ENCODE measurements at places on chromosomes 13 and 19.
A peak's percentile ranks its signal among the peaks of the same experiment; 100 is the strongest.

GRCh38 chr13:29907670-29908069 is 57.3 kb upstream of the UBL3 start:
- DNase-seq = no peak

- peak; percentile 62 for DNase-seq
Observed at GRCh38 chr19:13042443-13043130, 47.3 kb downstream of the NFIX start.

GRCh38 chr19:8460516-8461298 is 15.9 kb downstream of the HNRNPM start:
- peak; percentile 72 for DNase-seq

DNA sequence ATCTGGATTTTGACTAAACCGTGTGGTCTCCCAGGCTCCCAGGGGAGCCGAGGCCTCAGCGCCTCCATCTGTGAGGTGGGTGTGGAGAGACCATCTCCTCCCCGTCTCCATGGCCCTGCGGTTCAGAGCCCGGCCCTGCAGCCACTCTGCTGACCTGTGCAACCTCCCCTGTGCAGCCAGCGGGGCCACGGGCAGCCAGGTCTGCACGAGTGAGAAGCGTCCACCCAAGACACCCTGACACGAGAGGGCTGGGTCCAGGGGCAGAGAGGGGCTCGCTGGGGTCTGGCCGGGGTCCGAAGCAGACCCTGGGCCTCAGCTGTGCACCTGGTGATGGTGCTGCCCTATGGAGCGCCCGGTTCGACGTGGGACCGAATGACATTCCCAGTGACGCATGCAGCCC is 10.4 kb upstream of the CACTIN start:
- no peak for DNase-seq

DNA sequence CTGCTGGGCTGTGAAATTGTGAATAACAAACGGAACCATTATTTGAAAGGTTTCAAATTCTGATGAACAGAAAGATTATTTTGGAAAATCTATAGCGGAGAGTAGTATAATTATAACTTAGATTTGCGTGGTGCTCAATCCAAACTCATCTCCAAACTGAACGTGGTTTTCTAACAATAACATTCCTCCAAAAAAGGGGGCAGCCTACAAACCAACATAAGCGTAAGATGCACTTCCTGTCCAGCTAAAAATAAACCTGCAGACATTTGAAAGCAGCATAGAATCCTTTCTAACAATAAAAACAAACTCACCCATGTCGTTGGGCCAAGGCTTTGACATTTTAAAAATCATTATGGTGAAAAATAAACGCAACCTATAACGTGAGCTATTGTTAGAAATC is 178.4 kb downstream of the COL4A1 start:
- DNase-seq = no peak

DNA sequence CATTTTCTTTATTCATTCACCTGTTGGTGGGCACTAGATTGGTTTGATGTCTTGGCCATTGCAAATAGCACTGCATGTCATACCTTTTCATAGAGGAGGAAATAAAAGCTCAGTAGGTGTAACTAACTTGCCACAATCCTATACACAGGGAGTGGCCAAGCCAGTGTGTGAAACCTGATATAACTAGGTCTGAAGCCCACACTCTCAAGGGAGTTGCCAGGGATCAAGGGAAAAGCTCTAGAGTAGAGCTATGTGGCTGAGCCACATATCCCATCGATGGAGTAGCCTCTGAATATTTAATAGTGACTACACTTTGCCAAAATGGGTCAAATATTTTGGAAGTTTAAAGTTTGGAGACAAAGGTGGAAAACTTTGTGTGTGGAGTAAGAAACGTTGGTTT is 66.1 kb upstream of the TSHZ3 start:
- DNase-seq = no peak

GRCh38 chr13:35720690-35721554 is 244.4 kb upstream of the MAB21L1 start:
- peak; percentile 42 for DNase-seq

GRCh38 chr19:30955112-30956104 is 393.8 kb downstream of the TSHZ3 start:
- no peak for DNase-seq

- no peak for DNase-seq
Observed at GRCh38 chr19:10329555-10329954, 3.8 kb downstream of the RAVER1 start.

DNA sequence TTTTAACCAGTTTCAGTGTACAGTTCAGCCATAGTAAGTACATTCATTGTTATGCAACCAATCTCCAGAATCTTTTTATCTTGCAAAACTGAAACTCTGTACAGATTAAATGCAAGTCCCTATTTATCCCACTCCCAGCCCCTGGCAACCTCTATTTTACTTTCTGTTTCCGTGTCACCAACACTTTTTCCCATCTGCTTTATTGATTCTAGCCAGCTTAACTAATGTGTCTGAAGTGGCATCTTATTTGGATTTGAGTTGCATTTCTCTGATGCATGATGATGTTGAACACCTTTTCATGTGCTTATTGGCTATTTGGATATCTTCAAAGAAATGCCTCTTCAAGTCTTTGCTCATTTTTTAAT is 18.9 kb downstream of the SPATA13 start:
- no peak for DNase-seq

DNA sequence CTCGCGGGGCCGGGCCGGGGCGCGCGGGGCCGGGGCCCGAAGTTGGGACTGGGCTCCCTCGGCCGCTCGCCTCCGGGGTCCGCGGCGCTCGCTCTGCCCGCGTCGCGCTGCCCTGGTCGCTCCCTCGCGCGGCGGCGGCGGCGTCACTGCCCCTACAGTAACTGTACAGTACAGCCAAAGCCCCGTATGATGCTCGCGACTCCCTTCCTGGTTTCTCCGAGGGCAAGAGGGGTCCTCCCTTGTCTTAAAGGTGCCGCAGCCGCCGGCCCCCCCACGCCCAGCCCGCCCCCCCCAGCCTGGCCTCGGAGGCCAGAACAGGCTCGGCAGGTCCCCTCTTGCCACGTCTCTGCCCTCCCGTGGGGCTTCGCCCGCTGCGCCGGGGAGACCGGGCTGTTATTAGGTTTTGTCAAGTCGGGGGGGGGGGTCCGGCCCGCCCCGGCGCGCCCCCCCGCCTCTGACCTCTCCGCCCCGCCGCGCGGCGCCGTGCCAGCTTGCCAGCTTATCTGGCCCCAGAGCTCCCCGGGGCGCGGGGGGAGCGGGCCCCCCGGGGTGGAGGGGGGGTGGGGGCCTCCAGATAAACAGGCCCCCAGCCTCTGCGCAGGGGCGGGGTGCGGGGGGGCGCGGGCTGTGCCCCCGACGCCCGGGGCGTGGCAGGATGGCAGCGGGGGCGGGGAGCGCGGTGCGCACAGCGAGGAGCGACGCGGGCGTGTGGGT is at the start of gene ZBTB7A:
TSS of gene ZBTB7A (minus strand) at position 218 of the 714 bp plus-strand sequence. CDS start 11,667 bp downstream, outside the sequence.
- DNase-seq = peak; percentile 75

- DNase-seq = no peak
Observed at GRCh38 chr13:30295116-30295515, 12.2 kb downstream of the KATNAL1 start.

DNA sequence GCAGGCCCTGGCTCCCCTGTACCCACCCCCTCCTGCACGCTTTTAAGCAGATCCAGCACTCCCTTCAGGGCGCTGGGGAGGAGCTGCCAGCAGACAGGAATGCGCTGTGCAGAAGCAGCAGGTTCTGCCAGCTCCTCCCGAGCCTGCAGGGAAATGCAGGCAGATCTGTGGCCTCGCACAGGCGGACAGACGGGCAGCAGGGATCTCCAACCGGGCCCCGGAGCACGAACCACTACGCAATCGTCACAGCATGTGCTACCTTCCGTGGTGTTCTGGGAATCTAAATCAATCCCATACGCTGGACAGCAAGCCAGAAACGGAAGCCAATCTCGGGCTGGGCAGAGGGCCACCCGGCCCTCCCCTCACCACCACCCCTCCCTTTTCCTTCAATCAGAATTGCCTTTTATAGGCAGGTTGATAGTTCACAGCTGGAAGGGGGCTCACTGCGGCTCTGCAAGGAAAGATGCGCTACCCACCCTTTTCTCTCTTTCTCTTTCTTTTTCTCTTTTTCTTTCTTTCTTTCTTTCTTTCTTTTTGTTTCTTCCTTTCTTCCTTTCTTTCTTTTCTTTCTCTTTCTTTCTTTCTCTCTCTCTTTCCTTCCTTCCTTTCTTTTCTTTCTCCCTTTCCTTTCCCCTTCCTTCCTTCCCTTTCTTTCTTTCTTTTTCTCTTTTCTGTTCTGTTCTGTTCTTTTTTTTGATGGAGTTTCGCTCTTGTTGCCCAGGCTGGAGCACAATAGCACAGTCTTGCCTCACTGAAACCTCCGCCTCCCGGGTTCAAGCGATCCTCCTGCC is 99.9 kb downstream of the GNG7 start:
- peak; percentile 99 for DNase-seq

DNA sequence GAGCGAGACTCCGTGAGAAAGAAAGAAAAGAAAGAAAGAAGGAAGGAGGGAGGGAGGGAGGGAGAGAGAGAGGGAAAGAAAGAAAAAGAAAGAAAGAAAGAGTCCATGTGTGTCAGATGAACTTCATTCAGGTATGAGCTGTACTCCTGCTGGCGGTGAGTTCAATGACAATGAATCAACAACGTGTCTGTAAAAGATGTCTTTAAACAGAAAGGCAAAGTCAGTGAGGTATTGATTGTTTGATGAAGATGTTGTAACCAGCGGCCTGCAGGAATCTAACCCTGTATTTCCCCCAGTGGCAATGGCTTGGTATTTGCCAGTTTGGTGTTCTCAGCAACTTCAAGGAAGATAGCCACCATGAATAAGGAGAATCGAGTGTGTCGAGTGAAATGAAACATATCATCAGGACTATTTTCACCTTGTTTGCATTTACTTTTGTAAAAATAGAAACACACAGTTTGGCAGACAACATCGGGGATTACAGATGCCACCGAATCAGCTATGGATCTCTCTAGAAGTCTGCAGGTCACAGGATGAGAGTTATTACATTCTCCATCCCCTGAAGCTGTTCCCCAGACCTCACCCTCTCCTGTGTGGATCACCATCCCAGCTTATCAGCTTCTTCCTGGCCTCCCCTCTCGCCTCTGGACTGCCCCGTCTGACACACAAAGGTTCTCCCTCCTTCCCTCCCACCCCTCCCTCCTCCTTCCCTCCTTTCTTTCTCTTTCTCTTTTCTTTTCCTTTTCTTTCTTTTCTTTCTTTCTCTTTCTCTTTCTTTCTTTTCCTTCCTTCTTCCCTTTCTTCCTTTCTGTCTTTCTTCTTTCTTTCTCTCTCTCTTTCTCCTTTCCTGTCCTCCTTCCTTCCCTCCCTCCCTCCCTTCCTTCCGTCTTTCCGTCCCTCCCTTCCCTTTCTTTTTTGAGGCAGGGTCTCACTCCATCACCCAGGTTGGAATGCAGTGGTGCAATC is 8.2 kb upstream of the SBK3 start:
- DNase-seq = no peak

DNA sequence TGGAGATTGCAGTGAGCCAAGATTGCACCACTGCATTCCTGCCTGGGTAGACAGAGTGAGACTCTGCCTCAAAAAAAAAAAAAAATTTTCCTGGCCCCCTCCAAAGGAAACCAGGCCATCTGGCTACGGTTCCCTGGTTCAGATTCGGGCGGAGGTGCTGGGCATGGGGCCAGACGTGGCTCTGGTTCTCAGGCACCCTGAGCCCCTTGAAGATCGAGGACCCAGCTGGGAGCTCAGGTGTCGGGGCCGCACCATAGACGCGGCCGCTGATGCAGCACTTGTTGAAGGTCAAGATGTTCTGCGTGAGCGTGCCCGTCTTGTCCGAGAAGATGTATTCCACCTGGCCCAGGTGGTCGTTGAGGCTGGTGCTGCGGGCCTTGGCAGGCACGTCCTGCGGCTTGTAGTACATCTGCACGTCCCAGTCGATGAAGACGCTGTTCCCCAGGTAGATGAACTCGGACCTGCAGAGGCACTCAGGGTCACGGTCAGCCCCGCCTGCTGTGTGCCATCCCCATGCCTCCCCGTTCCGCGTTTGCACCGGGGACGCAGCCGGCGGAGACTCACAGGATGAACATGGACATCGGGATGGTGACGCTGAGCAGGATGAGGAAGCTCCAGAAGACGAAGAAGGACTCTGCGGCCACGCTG is 12.3 kb downstream of the ATP8B3 start:
- no peak for DNase-seq

- DNase-seq = peak; percentile 48
Observed at GRCh38 chr13:43767341-43767931, 19.3 kb downstream of the ENOX1 start.

- DNase-seq = no peak
Observed at GRCh38 chr13:48315969-48316650, 12.6 kb downstream of the RB1 start.

GRCh38 chr19:24004166-24004565 is 82.8 kb upstream of the ZNF254 start:
- no peak for DNase-seq

DNA sequence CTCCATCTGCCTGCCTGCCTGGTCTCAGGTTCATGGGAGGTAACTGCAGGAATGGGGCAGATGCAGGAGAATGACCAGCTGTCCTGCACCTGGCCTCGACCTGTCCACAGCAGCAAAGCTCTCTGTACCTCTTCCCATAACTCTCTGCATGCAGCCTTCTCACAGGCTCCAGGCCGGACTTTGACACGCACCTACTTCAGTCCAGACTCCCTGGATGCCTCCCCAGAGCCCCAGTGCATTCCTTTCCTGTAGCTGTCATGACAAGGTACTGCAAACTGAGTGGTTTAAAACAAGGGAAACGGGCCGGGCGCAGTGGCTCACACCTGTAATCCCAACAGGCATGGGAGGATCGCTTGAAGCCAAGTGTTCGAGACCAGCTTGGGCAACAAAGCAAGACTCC is 3.3 kb downstream of the NANOS2 start:
- no peak for DNase-seq

DNA sequence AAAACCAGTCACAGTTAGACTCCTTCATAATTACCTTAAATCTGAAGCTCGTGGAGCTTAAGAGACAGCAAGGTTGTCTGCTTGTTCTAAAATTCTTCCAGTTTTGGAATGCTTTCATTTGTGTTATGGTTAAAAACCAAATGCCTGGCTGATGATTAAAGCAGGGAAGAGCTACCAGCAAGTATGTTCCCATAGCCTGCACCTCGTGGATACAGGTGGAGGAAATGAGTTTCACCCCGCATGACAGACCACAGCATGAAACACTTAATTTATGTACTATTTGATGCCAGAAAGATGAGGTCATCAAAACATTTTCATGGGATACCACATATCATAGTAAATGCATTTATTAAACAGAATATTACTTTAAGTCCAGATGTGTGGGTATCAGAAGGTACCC is 416 bp upstream of the DOCK9 start:
- no peak for DNase-seq

DNA sequence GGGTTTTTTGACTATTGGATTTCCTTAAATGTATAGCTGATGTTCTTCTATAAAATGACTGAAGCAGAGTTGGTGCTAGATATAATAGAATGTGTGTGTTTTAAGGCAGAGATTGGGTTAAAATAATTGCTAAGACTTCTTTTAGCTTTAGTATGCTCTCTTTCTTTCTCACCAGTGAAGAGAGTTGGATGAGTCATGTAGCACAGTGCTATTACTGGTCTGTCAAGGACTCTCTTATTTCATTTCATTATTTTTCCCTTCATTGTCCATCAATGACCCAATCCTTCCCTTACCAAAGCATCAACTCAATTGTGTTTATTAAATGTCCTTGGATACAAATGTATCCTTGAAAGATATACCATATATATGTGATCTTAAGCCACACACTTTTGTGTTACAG is 268.9 kb downstream of the IRS2 start:
- DNase-seq = no peak

- DNase-seq = peak; percentile 58
Observed at GRCh38 chr13:111114362-111115060, 599 bp upstream of the ARHGEF7 start.

- no peak for DNase-seq
Observed at GRCh38 chr13:28579322-28579721, 79.6 kb upstream of the POMP start.

- no peak for DNase-seq
Observed at GRCh38 chr13:26457212-26457611, 100.3 kb upstream of the WASF3 start.

GRCh38 chr13:91185294-91185863 is 162.1 kb upstream of the MIR17HG start:
- DNase-seq = no peak
